ENCODE measurements at places on chromosomes 4 and X. TPM values are rescaled to one million over a fixed set of nuclear protein-coding genes. Genes with fewer than 3 reads are reported as not detected.

Gene MAP7D2
- total RNA-seq = 0.19 TPM

Gene GABRQ
- not detected for total RNA-seq

Gene CXXC4
- total RNA-seq = 2.5 TPM

Gene PRICKLE3
- 10.3 TPM for total RNA-seq

Gene PABPC1L2A
- not detected for total RNA-seq

Gene UBL4A
- 48.4 TPM for total RNA-seq

Gene CT45A2
- not detected for total RNA-seq

Gene GPC4
- total RNA-seq = 3.6 TPM

Gene DIAPH2
- 13.5 TPM for total RNA-seq

Gene ABCD1
- total RNA-seq = 15.1 TPM

Gene APELA
- total RNA-seq = not detected

Gene HELT
- total RNA-seq = not detected

Gene CXCL3
- 0.43 TPM for total RNA-seq

Gene MAML3
- 4.1 TPM for total RNA-seq

Gene MTM1
- 9.5 TPM for total RNA-seq

Gene TMPRSS11D
- not detected for total RNA-seq

Gene MAB21L2
- 0.19 TPM for total RNA-seq

Gene ELMOD2
- 18.3 TPM for total RNA-seq

Gene IQCM
- total RNA-seq = not detected

DNA sequence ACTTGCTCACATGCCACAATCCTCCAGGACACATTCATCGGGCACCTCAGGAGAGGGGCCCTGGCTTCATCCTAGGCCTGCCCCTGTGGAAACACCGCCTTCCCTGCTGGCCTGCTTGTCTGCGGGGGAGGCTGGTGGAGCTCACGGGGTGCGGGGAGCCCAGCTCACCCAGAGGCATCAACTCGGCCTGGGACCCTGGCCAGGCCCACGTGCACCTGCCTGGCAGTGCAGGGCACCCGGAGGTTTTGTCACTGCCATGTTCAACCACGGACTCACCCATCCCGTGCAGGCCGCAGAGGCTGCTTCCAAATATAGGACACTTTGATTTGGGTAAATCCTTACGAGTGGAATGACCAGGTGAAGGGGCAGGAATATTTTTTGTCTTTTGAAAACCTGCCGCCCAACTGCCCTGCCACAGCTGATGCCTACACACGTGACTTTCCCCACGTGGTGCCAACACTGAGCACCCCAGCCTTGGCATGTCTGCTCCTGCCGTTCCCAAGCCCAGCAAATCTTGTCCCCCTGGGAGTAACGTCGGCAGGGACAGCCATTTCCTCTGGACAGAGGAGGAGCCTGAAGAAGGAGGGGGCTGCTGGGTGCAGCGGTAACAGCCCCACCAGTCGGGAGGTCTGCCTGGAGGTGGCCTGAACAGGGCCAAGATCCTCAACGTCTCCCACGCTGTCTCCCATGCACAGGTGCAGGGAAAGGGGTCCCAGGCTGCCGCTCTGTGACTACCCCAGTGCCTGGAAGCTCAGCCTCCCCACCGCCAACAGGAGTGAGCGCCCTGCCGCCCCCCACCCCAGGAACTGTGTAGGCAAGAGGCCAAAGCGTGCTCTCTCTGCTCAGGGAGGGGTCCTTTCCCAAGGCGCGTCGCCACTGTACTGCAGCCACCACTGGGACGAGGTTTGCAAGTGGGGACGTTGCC lies 8.5 kb downstream of the MXD4 start:
- peak; percentile 72 for DNase-seq

- no peak for DNase-seq
These were observed 156.0 kb downstream of the DCLK2 start for GRCh38 chr4:150234246-150234645.

- no peak for DNase-seq
These were observed 87.4 kb downstream of the KIT start for GRCh38 chr4:54745031-54745770.

DNA sequence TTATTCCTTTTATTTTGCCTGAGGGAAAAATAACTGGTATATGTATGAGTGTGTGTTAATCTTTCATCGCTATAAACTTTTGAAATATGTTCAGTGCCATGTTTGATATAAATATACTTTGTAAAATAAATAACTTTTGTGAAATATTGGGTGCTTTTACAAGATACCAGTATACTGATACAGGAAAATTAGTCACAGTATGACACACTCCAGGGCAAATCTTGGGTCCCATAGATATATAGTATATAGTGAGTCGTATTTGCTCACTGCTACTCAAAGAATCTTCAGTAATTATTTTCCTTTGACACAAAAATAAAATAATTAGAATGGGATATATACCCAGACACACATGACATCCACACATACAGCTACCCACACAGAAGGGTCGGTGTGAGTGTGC lies 472.3 kb downstream of the GRID2 start:
- no peak for DNase-seq

- no peak for DNase-seq
These were observed 252.6 kb downstream of the ANK2 start for GRCh38 chr4:113302051-113302450.

DNA sequence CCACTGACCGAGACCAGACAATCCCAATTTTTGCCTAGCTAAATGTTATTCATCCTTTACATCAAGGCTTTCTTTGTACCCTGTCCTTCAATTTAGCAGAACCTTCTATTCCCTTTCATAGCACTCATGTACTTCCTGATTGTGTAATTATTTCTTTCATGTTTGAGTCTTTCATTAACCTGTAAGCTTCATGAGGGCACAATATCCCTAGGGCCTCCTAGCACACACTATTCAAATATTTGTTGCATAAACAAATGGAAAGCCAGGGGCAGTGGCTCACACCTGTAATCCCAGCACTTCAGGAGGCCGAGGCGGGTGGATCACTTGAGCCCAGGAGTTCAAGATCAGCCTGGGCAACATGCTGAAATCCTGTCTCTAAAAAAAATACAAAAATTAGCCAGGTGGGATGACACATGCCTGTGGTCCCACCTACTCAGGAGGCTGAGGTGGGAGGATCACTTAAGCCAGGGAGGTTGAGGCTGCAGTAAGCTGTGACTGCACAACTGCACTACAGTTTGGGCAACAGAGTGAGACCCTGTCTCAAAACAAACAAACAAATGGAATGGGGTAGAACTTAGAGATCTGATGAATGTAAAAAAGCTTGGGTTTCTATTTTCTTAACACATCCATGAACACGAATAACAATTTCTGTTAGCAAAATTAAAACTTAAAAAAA lies 59.0 kb downstream of the SAT1 start:
- DNase-seq = no peak

GRCh38 chr4:6236816-6237390 lies 32.7 kb upstream of the WFS1 start:
- DNase-seq = peak; percentile 59

GRCh38 chrX:13569479-13570260 lies at the start of gene EGFL6:
Gene EGFL6, plus strand, starts transcription at chrX:13569601. Its CDS starts 261 bp downstream, at chrX:13569862.
- DNase-seq = no peak

- no peak for DNase-seq
These were observed 67.4 kb downstream of the DNAAF6 start for GRCh38 chrX:107273795-107274194.

GRCh38 chr4:4603592-4603991 lies 61.7 kb upstream of the STX18 start:
- DNase-seq = no peak

DNA sequence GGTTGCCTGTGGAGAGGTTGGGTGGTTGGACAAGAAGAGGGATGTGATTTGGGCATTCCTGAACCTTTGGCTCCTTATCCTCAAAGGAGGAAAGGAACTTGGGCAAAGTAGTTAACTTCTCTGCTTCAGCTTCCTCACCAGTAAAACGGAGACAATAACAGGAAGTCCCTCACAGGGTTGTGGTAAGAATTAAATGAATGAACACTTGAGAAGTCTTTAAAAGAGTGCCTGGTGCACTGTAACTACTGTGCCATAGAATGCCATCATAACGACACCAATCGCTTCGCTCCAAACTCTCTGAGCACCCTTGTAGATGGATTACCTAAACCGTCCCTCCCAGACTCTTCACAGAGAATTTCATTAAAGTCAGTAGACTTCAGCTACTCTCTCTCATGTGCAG lies 10.5 kb downstream of the ZCCHC18 start:
- DNase-seq = no peak

- DNase-seq = no peak
These were observed 32.2 kb downstream of the TRMT44 start for GRCh38 chr4:8472689-8473197.

DNA sequence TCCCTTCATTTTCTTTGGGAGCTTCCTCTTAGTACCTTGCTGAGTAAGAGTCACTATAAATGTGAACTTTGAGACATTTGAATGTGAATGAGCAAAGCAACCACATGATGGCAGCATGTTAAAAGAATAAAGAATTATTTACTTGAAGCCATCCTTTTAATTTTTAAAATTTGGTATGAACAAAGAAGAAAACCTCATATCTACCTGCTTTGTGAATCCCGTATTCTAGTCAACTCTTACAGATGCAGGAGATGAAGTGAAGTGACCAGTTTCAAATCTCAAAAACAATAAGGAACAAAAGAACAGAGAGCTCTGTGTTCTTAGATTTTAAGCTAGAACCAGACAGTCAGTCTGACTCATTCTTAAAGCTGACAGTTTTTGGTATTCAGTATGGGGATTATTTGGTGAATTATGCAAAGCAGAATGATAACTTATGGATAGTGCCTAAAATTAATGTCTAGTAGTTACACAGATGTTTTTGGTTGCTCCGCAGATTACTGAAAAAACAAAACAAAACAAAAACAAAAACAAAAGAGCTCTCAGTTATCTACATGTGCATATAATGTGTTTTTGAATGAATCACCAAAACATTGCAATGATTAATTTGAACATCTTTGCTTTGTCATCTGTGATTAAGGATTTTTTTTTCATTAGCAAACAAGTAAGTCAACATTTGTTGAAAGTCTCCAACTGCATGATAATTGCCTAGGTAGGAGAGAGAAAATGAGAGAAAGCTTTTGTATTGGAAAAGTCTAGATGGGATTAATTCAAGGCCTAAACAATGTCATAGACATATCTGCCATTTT lies 48.2 kb upstream of the H2AZ1 start:
- no peak for DNase-seq

- no peak for DNase-seq
These were observed 15.3 kb downstream of the ABCD1 start for GRCh38 chrX:153739754-153740486.

- no peak for DNase-seq
These were observed 158.9 kb downstream of the ADAMTS3 start for GRCh38 chr4:72410158-72410557.

DNA sequence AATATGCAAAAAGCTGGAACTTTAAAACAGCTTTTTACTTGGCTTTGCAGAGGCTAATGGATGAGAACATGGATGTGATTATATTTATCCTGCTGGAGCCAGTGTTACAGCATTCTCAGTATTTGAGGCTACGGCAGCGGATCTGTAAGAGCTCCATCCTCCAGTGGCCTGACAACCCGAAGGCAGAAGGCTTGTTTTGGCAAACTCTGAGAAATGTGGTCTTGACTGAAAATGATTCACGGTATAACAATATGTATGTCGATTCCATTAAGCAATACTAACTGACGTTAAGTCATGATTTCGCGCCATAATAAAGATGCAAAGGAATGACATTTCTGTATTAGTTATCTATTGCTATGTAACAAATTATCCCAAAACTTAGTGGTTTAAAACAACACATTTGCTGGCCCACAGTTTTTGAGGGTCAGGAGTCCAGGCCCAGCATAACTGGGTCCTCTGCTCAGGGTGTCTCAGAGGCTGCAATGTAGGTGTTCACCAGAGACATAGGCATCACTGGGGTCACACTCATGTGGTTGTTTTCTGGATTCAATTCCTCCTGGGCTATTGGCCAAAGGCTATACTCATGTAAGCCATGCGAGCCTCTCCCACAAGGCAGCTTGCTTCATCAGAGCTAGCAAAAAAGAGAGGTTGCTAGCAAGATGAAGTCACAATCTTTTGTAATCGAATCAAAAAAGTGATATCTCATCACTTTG lies 15.6 kb downstream of the TLR8 start:
- DNase-seq = no peak

- no peak for DNase-seq
These were observed 51.0 kb upstream of the ENPP6 start for GRCh38 chr4:184268584-184269160.

- no peak for DNase-seq
These were observed 57.9 kb upstream of the CXCL8 start for GRCh38 chr4:73682508-73682907.

GRCh38 chr4:175066923-175067627 lies 148.9 kb downstream of the ADAM29 start:
- no peak for DNase-seq

All from cardiac septum (tissue), 1 donor.